ENCODE measurements at places on chromosomes 7 and 10.

DNA sequence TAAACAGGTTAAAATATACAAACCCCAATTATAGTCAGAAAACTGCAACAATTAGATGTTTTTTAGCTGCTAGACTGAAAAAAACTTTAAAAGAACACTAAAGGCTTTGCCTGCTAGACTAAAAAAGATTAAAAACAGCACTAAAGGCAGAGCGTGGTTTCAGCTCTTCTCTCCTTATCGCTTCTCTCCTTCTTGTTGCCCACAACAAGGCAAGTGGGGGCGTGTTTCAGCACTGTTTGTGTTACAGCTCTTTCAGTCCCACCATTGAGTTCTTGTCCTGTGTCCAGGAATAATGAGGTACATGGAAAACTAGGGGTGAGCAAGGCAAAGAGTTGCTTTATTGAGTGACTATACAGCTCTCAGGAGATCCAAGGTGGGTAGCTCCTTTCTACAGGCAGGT, 112.3 kb downstream of the HPSE2 start:
- DNase-seq = no peak

GRCh38 chr7:20959281-20959680, 172.6 kb upstream of the SP8 start:
- no peak for DNase-seq

DNA sequence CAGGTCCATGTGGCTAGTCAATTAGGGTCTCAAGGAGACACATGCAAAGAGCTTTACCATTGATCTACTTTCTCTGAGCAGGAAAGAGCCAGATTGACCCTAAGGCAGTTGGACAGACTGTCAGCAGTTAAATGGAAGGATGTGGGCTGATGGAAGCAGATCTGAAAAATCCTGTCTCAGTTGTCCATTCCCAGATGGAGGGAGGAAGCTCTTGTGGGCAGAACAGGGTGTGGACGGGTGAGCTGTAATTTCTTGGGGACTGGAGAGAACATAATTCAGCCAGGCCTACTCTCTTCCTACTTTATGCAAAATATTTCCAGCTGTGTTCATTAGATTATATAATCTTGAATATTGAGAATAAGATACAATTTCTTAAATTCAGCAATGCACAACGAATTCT, 163.6 kb downstream of the GNAT3 start:
- DNase-seq = no peak

GRCh38 chr7:123824754-123825067, 20.3 kb upstream of the HYAL4 start:
- no peak for DNase-seq

DNA sequence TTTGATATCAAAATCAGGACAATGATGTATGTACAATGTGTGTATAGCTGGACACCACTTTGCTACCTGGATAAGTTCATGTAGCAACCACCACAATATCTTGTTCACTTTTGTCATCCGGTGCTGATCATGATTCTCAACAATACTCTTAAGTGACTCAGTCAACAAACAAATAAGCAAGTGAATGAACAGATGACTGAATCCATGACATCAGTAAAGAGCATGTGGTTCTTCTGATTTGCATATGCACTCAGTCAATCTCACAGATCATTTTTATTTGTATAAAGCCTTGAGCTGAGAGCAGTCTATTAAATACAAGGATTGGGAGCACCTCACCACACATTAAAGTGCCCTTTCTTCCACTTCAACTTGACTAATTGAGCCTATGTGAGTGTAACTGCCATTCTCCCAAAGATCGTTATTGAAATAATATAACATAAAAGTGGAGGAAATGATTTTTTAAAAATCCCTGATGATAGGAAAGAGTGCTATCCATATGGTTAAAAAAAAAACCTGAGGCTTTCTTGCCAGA, 69.5 kb downstream of the NPSR1 start:
- DNase-seq = no peak

- no peak for DNase-seq
Observed at GRCh38 chr10:29113616-29113945, 175.3 kb upstream of the LYZL1 start.

GRCh38 chr7:132486274-132486610, 90.0 kb downstream of the PLXNA4 start:
- DNase-seq = no peak

DNA sequence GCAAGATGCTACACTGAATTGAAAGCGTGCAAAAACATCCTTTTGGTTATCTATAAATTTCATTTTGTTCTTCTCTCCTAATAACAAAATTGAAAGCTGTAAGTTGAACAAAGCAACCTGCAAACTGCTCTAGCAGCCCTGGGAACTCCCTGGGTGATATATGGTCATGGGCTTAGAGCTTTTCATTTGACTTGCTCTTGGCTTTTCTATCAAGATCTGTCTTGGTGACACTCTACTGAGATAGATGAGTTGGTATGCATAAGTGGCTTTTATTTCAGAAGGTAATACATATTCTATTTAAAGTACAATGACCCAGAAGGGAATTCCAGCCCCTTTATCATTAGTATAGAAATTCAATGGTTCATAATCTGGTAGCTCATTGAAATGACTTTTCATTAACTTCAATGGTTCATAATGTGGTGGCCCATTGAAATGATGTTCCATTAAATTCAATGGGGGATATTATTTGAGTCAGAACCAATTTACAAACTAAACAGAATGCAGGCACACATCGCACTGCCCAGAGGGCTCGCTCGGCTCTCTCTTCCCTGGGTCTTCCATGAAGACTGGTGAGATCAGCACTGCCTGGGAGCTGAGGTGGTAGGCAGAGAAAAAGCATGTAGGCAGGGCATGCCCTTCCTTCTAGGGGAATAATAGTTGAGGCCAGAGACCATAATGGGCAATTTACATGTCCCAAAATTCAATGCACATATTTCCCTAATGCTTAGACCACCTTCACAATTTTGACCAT, 10.1 kb upstream of the KCNMA1 start:
- DNase-seq = no peak

DNA sequence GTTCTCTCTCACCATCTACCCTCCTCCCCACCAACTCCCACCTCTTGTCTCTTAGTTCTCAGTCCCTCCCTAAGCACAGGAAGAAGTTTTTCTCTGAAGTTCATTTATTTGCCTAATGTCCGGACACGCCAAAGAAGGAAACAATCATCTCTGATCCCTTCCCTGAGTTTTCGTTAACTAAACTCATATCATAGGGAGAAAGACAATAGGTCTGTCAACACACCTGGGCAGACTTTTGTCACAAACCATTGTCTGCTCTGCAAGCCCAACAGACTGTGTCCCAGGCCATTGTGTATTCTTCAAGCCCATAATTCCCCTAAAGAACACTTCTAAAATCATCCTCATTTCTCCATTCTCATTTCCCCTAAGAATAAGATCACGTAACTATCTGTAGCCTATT, 691.0 kb upstream of the MBL2 start:
- DNase-seq = no peak

DNA sequence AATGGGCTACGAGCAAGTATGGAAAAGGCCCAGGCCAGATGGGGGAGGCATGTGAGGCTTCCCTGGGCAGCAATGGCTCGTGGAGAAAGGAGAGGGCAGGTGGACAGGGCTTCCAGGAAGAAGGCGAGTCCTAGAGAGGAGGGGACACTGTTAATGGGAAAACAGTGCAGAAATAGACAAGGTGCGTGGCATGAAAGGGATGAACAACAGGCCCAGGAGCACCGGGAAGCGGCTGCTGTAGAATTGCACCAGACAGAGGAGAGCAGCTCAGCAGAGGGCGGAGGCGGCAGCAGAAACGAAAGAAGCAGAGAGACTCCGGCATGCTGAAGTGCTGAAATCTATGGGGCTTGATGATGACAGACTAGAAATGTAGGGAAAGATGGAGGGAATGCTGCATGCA, 102.1 kb downstream of the PIP4K2A start:
- DNase-seq = no peak

DNA sequence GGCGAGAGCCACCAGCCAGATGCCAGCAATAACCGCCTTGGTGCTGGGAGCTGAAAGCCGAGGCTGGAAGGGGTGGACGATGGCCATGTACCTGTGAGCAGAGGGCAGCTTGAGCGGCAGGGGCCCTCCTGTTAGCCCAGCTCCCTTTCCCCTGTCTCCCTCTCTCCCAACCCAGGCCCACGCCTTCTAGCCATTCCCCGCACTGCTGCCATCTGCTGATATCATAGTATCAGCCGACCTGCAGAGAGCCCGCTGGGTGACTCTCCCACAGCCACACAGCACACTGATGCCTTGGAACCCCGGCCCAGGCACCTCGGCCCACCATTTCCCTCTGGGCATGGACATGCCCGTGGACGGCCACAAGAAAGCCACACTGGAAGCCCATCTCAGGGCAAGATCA, 1.7 kb downstream of the TACR2 start:
- DNase-seq = no peak

GRCh38 chr7:30104157-30104556, 30.6 kb upstream of the MTURN start:
- DNase-seq = no peak

DNA sequence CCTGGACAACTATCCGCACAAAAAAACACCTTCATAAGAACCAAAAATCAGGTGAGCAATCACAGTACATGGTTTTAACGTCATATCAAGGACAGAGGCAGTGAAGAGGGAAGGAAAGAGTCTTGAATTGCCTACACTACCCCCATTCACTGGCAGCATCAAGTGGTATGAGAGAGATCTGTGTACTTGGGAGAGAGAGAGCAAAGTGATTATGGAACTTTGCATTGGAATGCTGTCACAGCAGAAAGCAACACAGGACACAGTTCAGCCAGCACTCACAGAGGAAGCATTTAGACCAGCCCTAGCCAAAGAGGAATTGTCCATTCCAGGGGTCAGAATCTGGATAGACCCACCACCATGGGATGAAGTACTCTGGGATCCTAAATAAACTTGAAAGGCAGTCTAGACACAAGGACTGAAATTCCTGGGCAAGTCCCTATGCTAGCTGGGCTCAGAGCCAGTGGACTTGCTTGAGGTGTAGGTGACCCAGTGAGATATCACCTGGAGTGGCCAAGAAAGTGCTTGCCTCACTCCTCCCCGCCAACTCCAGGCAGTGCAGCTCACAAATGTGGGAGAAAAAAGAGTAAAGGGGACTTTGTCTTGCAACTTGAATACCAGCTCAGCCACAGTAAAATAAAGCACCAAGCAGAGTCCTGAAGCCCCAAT, 30.5 kb upstream of the SFTPD start:
- DNase-seq = no peak

DNA sequence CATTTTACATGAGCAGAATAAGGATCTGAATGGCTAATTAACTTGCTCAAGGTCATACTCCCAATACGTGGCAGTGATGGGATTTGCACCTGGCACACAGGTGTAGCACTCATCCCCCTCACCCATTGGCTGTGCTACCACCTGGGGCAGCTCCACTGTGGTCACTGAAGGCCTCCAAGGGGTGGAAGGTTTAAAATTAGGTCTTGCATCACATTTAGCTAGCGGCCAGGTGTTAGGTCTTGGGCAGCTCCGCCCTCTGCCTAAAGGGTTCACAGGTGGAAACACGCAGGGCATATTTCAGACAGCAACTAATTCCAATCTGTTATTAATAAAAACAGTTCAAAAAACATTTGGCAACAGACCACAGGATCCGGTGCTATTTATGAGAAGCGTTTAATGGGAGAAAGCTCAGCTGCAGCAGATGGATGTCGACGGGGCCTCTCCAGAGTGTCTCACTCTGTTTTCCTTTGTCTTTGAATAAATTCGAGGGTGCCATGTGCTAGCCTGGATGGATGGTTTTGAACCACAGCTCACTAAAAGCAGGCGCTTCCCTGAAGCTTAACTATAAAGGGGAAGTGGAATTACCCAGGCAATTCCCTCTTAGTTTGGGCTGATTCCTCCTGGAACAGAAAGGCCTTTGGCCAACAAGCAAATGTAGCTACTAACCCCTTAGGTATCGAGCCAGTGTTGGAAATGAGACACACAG, 1017.6 kb downstream of the TYW1 start:
- no peak for DNase-seq

DNA sequence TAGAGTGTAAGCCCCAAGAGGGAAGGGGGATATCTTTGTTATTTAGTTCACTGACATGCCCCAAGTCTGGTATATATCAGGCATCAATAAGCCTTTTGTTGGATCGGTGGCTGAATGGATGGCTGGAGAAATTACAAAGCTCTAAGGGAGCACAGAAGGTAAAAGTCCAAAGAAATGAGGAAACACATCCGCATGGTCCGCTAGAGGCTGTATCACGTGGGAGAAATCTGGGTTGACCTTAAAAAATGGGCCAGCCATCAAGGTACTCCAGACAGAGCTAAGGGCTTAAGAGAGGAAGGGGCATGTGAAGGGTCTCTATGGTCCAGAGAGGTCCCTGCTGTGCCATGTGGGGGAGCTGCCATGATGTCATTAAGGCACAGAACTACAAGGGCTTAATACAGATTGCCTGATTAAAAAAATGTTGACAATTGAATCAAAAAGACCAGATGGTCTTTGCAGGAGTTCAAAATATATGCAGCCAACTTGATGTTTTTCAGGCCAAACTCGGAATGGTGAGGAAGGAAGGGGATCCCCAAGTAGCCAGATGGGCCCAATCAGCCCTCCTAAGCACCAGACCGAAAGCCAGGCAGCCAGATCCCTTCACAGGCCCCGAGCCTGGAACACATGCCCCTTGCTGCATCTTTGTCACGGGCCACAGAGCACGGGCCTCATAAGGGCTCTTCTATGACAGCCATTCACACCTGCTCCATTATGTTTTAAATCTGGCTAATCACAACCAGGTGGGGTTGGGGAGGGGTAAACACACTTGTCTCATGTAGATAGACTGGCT, 31.9 kb downstream of the SCRN1 start:
- DNase-seq = no peak

GRCh38 chr10:29600067-29600466, 34.7 kb downstream of the SVIL start:
- DNase-seq = peak; percentile 24

GRCh38 chr10:43026039-43026973, 50.6 kb upstream of the RET start:
- DNase-seq = no peak

- DNase-seq = no peak
Observed at GRCh38 chr10:6563731-6564130, 16.3 kb downstream of the PRKCQ start.

- no peak for DNase-seq
Observed at GRCh38 chr10:14050598-14050997, 280.1 kb downstream of the FRMD4A start.

DNA sequence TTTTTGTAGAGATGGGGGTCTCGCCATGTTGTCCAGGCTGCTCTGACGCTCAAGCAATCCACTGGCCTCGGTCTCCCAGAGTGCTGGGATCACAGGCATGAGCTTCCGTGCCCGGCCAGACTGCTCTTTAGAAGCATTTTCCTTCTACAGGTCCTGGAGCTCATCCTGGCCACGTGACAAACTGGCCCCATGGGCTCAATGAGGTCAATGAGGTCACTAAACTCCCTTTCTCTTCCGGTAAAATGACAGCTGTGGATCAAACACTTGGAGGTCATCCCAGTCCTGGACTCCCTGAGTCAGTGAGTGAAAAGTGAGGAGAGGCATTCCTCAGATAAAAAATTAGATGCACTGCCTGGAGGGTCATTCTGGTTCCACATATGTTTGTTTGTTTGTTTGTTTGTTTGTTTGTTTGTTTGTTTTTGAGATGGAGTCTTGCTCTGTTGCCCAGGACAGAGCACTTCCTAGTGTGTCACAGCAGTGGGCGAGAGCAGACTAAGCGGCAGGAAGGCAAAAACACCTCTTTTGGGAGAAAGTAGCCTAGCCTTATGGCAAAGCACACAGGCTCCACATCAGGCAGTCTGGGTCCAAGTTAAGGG, 134.9 kb downstream of the TNS3 start:
- no peak for DNase-seq

Measured in CD4-positive, alpha-beta T cell treated with Interleukin-4 for 4 hours (primary cell).